WTC11 (cell line): ENCODE measurements at places on chromosomes 4 and X. TPM values are rescaled to one million over a fixed set of nuclear protein-coding genes. Genes with fewer than 3 reads are reported as not detected.

Gene ANAPC4
- total RNA-seq: 33.4 to 40.5 TPM (median 35.6 TPM) in 3 replicates

- peak; percentile 29 for DNase-seq
These were observed 2.4 kb downstream of the CXXC4 start for GRCh38 chr4:104492183-104492771.

DNA sequence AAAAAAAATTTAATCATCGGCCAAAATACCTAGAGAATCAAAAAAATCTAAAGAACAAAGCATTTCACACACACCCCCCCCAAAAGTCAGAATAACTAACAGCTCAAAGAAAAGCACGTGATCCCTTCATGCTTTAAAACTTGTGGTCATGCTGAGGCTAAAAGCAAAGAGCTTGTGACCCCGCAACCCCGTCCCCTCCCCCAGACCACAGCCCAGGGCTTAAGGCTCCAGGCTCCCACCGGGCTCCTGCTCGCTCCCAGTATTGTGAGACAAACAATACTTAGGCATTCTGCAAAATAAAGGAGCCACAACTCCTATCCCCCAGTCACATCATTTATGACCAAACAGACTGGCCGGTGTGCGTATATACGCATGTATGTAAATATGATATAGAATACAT lies 62.1 kb upstream of the CCDC160 start:
- DNase-seq: peak; percentile 65

GRCh38 chr4:90540536-90540935 lies 413.3 kb downstream of the CCSER1 start:
- no peak for DNase-seq
